ENCODE measurements at places on chromosomes 1 and 21. TPM values are rescaled to one million over a fixed set of nuclear protein-coding genes. Genes with fewer than 3 reads are reported as not detected.
A peak's percentile ranks its signal among the peaks of the same experiment; 100 is the strongest.

GRCh38 chr1:66750577-66750976 is 1.7 kb upstream of the DYNLT5 start:
- no peaks in the 10 kb centered on the region for H3K36me3 ChIP-seq
- DNase-seq, result no peak

DNA sequence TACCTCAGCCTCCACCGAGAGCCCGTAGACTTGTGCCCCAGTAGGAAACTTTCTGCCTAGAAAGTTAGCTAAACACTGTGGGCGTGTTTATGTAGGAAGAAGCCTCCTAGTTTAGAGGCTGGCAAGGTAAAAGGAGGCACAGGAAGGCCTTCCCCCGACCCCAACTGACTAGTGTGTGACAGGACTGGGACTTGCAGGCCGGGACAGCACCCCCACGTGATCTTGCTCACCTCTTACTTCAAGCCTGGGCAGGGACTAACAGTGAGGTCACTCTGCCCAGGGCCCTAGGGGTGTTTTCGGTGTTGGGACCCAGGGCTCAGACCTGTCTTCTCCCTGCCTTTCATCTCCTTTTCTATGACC is 392 bp upstream of the TAGLN2 start:
- peaks cover 32% of the 10 kb centered on the region for H3K4me1 ChIP-seq
- no peaks in the 10 kb centered on the region for H3K27me3 ChIP-seq
- no peak for DNase-seq
- H3K4me3 ChIP-seq, result peak overlapping the region; percentile 99
- peaks cover 2% of the 10 kb centered on the region for H3K36me3 ChIP-seq

DNA sequence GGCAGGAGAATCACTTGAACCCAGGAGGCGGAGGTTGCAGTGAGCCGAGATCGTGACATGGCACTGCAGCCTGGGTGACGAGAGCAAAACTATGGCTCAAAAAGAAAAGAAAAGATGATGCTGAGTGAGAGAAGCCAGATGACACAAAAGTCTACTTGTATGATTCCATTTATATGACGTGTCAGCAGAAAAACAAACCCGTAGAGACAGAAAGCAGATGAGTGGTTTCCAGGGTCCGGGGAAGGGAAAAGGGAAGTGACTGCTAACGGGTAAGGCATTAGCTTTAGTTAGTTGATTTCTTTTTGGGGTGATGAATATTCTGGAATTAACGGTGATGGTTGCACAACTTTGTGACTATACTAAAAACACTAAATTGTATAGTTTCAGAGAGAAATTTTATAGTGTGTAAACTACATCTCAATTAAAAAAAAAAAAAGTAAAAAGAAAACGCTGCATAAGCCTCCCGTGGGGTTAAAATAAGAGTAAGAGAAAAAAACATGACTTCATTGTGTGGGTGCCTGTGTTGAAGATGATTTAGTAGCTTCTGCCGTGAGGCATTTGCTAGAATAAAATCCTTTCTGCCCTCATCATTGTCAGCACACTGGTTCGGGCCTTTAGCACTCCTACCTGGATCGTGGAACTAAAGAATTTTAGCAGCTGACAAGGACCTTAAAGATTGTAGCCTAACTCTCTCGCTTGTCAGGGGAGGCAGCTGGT is 24.7 kb upstream of the ATP5PO start:
- peaks cover 7% of the 10 kb centered on the region for H3K4me1 ChIP-seq
- DNase-seq, result no peak

DNA sequence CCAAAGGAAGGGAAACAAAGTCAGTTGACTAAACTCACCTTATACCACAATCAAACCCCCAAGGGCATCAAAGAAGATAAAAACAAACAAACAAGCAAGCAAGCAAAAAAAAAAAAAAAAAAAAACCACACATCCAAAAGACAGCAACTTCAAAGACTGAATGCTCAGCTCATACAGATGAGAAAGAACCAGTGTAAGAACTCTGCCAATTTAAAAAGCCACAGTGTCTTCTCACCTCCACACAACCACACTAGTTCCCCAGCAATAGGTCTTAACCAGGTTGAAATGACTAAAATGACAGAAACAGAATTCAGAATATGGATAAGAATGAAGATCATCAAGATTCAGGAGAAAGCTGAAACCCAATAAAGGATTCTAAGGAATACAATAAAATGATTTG is 193.4 kb downstream of the FAF1 start:
- H3K36me3 ChIP-seq, result no peaks in the 10 kb centered on the region
- DNase-seq, result no peak
- no peaks in the 10 kb centered on the region for H3K27me3 ChIP-seq
- H3K4me3 ChIP-seq, result no peak overlapping the region
- H3K4me1 ChIP-seq, result no peaks in the 10 kb centered on the region
- H3K27ac ChIP-seq, result no peak overlapping the region

- H3K27ac ChIP-seq, result peak overlapping the region; percentile 1
- no peak for DNase-seq
- H3K27me3 ChIP-seq, result no peaks in the 10 kb centered on the region
- no peak overlapping the region for H3K4me3 ChIP-seq
- peaks cover 10% of the 10 kb centered on the region for H3K36me3 ChIP-seq
Measured at GRCh38 chr1:65049941-65050713, 83.8 kb upstream of the JAK1 start.

DNA sequence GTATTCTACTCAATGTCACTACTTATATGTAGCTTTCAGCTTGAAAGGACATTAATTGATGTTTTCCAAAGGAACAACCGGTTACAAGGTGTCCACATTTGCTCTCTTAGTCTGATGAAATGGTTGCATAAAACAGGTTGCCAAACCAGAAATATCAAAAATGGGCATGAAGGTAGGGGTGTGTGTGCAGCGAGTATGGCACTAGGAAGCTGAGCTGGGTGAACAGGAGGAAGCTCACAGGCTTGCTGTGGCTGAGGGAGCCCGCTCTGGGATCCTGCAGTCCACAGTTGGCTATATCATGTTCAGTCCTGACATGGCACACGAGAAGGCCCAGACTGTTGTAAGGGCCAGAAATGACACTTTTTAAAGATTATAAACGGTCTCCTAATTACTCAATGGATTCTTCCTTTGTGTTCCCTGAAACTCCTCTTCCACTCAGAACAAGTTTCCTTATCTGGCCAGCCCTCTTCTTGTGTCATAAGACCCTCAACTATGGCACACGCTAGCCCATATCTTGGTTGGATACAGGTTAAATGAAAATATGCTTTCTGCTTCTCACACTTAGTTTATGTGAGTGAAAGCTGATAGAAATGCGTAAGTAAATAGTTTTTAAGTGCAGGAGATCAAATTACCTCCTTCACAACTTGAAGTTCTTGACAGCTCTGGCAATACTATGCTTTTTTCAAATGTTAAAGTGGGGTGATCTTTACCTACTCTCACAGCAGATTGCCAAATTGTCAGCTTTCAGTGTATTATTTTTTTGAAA is 201.5 kb downstream of the LMO4 start:
- H3K27me3 ChIP-seq, result no peaks in the 10 kb centered on the region
- H3K27ac ChIP-seq, result no peak overlapping the region
- H3K4me1 ChIP-seq, result no peaks in the 10 kb centered on the region
- H3K4me3 ChIP-seq, result no peak overlapping the region

Gene CDK11A
- 51.7 TPM for total RNA-seq

Gene LCE3E
- not detected for total RNA-seq

Gene AVPR1B
- total RNA-seq, result not detected

Gene SPRR1B
- total RNA-seq, result not detected
